ACHN (cell line): ENCODE measurements at places on chromosomes 5 and 9.

DNA sequence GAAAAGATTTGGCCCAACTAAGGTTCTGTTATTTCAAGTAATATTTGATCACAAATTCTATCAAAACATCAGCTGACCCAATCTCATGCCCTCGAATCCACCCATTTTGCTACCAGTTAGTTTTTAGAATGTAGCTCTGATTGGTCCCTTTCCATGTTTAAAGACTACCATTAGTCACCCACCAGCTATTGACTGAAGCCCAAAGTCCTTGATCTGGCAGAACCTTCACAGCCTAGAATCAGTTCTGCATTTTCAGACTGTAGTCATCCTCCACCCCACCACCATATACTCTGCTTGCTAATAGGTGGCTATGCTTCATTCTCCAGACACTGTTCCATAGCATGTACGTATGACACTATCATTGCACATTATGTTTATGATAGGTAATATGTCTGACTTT is 182.2 kb upstream of the TARS1 start:
- DNase-seq, result no peak

DNA sequence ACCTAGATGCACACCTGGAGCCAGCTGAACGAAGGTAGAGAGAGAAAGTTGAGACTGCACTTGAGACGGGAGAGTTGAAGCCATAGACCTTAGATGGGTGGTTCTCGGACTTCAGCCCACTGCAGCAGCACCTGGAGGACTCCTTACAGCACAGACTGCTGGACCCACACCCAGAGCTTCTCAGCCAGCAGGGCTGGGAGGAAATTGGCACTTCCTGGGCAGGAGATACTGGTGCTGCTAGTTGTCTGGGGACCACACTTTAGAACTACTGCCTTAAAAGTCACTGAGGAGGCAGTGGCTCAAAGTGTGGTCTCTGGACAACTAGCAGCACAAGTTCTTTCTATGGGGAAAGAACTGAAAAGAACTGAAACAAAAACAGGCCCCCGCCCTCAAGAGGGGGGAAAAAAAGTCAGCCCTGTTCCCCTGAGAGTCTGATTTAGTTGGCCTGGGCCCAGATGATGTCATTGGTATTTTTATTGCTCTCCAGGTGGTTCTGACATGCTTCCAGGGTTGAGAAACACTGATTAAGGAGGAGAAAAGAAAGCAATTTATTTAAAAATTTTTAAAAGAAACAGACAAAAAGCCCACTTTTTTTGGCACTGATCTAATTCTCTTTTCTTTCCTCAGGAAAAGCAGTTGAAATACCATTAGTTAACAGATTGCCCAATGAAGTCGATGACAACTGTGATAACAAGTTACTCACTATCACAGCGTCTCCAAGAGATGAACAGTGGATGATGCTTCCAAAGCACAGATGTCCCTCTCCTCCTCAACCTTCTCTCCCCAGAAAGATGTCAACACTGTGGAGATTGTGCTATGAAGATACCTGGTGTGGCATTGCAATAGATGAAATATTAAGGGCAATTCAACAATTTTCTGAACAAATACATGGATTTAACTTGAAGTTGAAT is 73.6 kb upstream of the ADAMTS16 start:
- peak; percentile 13 for DNase-seq

- no peak for DNase-seq
Measured at GRCh38 chr5:159549046-159549445, 218.8 kb upstream of the IL12B start.

DNA sequence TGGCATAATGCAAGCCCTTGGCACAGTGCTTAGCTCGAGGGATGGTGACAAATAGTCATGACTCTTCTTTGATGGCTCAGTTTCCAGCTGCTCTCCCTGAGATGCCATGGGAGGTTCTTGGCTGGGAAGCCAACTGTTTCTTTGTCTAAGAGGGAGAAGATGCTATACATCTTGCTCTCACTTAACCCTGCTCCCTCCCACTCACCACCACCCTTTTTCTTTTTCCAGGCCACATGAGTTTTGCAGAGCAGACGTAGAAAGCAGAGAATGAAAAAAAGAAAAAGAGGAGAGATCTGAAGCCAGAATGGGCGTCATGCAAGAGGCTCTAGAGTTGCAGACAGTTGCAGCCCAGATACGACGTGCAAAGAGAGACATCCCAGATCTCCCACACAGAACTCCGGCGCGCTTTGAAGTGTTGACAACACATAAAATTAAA is 160.5 kb downstream of the FGF18 start:
- DNase-seq, result no peak

- DNase-seq, result no peak
Measured at GRCh38 chr5:173010021-173010420, 26.4 kb downstream of the ATP6V0E1 start.

GRCh38 chr5:37717613-37718431 is 122.0 kb downstream of the GDNF start:
- DNase-seq, result peak; percentile 73

- no peak for DNase-seq
Measured at GRCh38 chr9:89437772-89438171, 60.1 kb downstream of the SEMA4D start.

- DNase-seq, result no peak
Measured at GRCh38 chr9:127402401-127403090, 5.6 kb downstream of the SLC2A8 start.
